ENCODE measurements at places on chromosomes 2 and 18.

DNA sequence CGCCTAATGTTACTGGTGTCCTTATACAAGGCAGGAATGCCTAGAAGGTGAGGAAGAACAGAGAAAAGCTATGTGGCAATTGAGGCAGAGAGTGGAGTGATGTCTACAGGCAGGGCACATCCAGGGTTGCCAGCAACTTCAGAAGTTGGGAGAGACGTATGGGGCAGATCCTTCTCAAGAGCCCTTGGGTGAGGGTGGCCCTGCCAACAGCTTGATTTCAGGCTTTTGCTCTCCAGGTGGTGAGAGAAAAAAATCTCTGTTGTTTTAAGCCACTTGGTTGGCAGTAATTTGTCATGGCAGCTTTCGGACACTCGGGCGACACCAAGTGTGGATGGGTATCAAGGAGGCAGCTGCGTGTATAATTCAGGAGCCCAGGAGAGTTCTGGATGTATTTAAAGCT is 217.4 kb upstream of the SMIM21 start:
- DNase-seq, result no peak

DNA sequence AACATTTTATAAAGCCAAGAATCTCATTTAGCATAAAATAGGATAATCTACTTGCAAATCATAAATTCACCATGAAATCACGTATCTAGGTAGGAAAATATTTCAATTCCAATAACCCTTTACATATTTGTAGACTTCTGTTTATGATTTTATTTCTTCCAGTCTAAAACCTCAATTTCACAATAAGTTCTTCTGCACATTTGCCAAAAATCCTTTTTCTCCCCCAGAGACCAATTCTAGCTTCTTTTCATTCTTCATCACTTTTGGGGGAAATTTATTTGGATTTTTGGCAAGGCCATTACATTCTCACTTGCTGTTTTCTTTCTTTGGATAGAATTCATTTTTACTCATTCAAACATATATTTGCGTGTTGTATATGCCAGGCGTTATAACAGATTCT is 86.8 kb downstream of the SPRED2 start:
- no peak for DNase-seq

DNA sequence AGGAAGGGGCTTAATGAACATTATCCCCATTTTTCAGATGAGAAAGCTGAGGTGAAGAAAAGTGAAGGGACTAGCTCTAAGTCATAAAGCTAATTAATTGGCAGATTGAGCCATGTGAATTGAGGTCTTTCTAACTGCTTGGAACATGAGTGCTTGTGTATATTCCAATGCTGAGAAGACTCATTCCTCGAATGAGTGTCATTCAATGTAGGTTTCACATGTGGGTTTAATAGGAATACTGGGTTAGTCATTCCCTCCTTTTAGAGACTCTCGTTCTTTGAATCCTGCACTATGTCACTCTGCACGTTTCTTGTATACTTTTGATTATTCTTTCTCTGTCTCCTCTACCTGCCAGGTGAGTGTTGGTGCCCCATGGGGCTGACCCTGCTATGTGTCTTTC is 218.2 kb downstream of the HRH4 start:
- DNase-seq, result no peak

- DNase-seq, result no peak
These were observed 419 bp downstream of the EPHA4 start for GRCh38 chr2:221571551-221572218.

- no peak for DNase-seq
These were observed 172.5 kb downstream of the MYO1B start for GRCh38 chr2:191417746-191418145.

GRCh38 chr2:24009680-24010476 is at the start of gene MFSD2B:
Gene MFSD2B (plus strand): TSS chr2:24010085. CDS start chr2:24010097, 12 bp downstream.
- no peak for DNase-seq

DNA sequence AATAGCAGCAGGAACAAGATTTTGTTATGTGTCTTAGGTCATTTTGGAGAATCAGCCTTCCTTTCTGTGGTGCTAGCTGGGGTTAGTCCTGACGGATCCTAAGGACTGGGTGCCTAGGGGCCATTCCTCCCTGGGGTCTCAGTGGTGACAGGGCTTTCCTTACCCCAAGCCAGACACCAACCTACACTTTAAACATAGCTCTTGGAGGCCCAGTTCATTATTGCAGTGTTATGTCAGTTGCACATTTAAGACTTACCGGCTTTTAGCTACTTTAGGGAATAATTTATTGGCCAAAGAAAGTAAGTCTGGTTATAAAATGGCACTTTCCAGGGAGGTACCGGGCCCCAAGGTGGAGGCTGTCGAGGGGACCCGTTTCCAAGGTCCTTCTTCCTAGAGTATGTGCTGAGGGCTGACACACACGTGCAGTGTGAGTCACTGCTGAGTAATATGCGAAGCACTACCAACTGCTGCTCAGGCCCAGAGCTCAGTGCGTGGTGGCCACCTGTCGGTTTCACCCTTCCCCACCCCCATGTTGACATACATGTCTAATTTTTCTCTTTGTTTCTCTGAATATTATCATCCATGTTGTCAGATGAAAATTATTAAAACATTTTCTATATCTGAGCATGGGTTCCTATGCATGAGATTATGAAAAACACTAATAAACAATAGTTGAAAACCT is 37.0 kb upstream of the GRHL1 start:
- peak; percentile 22 for DNase-seq

GRCh38 chr18:37403788-37404187 is 161.8 kb downstream of the CELF4 start:
- DNase-seq, result no peak

DNA sequence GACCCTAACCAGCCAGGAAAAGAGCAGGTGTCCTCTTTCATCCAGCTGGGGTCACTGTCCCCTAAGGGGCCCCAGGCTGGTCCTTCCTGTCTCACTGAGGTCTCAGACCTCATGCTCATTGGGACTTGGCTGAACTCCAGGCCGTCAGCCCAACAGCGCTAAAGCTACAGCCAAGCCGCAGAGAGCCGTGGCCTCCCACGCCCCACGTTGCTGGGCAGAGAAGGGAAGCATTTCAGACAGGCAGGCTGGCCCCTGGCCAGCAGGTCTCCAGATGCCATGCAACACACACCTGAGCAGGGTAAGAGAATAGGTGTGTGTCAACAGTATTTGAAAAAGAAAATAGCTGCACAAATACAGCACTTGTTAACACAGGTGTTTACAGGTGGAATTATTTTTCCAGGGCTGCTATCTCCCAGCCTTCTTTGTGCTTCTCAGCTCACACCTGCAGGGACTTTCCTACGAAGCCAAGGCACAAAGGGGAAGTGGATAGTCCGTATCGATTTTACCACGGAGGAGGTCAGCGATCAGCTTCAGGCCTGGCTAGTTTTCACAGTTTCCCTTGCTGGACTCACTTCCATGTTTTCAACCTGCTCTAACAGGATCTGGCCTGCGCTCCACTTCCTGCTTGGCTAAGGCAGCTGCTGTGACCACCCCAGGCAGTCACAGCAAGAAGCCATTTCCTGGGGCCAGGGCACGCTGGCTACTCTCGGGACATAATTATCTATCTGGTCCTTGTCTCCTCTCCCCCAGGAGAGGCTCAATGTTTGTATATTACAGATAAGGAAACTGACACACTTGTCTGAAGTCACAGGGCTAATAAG is 156.1 kb upstream of the ID2 start:
- DNase-seq, result no peak

DNA sequence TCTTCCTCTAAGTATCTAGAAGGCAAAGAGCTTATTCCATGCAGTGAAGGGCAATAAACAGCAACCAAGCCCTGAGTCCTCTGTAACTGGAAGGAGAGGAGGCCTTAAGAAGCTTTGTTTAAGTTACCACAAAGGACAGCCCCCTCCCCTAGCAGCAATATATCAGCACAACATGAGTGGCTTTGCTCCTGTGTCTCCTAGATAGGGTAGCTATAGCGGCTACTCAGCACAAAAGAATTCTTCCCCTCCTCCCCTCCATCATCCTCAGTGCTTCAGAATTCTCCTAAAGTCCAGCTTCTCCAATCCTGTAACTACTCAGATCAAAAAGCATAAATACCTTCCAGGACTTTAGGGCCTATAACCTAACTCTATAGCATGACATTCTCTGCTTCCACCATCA is 16.5 kb downstream of the SUMO1 start:
- no peak for DNase-seq

DNA sequence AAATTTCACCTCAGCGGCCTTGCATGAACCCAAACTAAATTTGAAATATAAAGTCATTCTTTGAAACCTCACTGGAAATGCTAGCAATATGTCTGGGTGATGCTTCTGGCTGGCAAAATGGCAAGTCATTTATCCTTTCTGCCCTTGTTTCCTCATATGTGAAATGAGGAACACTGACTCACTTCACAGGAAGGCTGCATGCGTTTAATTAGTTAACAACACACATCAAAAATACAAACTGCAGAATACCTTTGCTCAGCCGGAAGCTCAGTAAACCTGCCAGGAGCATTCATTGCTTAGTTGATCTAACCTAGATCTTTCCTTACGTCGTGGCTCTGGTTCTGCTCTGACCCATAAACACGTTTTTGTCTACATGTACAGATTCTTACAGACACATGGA is 214.2 kb upstream of the ACVR2A start:
- DNase-seq, result no peak

DNA sequence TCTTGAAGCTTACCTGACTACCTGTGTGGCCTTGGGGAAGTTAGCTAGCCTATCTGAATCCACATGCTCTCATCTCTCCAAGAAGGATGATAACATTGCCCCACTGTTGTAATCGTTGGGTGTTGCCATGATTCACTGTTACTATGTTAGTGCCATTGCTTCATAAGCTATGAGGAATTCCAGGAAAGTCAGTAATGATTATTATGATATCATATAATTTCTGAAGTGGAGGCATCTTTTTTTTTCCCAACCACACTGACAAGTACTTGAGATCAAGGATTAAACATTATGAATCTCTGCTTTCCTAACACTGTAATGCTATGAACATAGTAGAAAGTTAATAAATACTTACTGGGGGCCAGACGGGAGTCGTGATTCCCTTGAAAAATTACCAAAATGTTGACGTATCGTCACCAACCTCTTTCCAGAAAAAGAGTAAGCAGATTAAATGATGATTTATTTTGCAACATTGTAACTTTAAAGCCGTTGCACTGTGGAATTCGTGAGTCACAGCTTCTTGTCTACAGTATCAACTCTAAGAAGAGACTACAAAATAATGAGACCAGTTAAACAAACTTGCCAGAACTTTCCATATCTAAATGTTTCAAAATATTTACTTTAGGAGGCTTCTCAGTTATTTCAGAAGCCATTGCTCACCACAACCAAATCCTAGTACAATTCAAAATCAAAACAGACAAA is 459.9 kb downstream of the PIK3C3 start:
- no peak for DNase-seq

- DNase-seq, result no peak
These were observed 1920.7 kb upstream of the CELF4 start for GRCh38 chr18:39486268-39486667.

DNA sequence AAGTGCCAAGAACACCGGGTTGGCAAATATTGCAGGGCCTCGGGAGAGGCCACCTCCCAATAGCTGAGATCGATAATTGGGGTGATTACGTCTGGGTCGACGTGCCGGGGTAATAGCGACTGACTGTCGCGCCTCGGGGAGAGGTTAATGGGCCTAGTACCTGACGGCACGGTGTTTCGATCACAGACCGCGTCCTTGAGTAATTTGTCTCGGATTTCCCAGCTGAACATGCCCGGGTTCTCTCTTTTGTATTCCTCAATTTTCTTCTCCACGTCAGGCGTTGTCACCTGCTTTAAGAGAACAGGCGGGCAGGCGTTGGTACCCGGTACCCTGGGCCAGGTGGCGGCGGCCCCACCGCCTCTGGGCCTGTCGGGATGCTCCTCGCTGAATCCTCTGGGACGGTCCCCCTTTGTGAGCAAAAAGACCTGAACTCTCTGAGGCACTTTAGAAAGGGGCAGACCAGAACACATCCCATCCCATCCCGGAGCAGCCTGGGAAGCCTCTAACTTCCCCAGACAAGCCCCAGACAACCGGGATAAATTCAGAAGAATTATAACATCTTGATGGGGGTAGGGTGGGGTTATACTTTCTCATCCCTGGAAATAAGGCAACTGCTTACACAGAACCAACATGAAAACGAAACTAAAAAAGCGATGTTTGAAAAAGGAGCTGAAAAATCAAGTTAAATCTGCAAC is 3.3 kb downstream of the PAX3 start:
- no peak for DNase-seq

DNA sequence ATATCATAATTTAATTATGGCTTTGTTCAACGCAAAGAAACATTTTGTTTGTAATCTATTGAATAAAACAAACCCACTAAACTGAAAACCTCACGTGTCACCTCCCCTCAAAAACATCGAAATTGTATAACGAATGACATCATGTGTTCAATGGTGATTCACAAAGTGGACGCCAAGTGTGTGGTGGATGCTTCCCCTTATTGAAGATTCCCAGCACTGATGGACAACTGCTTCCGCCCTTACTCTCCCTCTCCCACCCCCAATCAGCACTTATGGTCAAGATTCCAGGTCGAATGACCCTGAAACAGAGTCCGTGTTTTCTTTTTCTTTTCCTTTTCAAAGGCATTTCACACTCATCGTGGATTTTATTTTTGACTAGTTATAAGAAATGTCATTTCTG is 383.0 kb upstream of the SMIM21 start:
- DNase-seq, result no peak

- peak; percentile 40 for DNase-seq
These were observed 49.5 kb downstream of the SPRED2 start for GRCh38 chr2:65382776-65383357.

- no peak for DNase-seq
These were observed 131.5 kb downstream of the DNAH7 start for GRCh38 chr2:195937176-195937575.

DNA sequence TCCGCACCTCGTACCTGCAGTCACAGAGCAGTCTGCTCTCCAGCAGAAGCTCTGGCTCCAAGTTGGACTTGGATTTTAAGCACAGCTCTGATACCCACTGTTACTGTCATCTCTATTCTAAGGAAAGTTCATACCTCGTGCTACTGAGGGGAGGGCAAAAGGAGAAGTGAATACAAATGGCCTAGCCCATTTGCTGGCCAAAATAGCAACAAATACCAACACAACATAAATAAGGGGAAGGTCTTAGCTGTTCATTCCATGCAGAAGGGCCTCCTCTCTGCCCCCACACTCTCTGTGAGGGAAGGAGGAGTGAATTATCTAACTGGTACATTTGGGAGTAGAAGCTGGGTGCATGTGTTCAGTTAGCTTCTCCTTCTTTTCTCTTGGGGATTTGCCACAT is 739.4 kb upstream of the RAB6C start:
- DNase-seq, result no peak

- DNase-seq, result no peak
These were observed 10.6 kb downstream of the DNAJB2 start for GRCh38 chr2:219289537-219290361.

DNA sequence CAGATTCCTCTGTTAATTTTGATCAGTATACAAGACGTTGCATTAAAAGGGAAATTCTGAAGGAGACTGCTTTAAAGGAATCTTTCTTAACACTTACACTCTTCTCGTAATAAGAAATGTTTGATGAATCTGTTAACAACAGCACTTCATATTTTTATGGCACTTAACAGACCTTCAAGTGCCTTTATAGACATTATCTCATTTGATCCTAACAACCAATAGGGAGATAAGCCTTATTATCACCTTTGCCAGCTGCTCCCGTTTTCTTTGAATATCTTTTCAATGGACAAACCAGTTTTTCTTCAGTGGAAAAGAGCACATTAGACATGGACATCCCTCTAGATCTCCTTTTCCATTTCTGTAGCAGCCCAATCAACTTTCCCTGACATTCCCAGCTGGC is 653.0 kb upstream of the FAM98A start:
- no peak for DNase-seq

- no peak for DNase-seq
These were observed 61.7 kb upstream of the SPRED2 start for GRCh38 chr2:65494078-65494477.

- no peak for DNase-seq
These were observed 60.6 kb downstream of the ACKR3 start for GRCh38 chr2:236629961-236630872.

GRCh38 chr18:60259052-60259681 is 113.4 kb downstream of the MC4R start:
- DNase-seq, result no peak
